ENCODE measurements at places on chromosomes 13 and 19.
A peak's percentile ranks its signal among the peaks of the same experiment; 100 is the strongest.

DNA sequence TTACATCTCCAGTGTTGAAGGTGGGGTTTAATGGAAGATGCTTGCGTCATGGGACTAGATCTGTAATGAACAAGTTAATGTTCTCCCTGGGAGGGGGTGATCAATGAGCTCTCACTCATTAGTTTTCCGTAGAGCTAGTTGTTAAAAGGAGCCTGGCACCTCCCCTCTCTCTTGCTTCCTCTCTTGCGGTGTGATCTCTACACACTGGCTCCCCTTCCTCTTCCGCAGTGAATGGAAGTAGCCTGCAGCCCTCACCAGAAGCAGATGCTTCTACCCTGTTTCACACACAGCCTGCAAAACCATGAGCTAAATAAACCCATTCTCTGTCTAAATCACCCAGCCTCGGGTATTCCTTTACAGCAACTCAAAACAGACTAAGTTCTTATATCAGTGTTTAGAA is 318.8 kb downstream of the SLITRK1 start:
- no peak for DNase-seq

GRCh38 chr13:38045278-38046048 is 175.9 kb upstream of the TRPC4 start:
- peak; percentile 69 for DNase-seq

DNA sequence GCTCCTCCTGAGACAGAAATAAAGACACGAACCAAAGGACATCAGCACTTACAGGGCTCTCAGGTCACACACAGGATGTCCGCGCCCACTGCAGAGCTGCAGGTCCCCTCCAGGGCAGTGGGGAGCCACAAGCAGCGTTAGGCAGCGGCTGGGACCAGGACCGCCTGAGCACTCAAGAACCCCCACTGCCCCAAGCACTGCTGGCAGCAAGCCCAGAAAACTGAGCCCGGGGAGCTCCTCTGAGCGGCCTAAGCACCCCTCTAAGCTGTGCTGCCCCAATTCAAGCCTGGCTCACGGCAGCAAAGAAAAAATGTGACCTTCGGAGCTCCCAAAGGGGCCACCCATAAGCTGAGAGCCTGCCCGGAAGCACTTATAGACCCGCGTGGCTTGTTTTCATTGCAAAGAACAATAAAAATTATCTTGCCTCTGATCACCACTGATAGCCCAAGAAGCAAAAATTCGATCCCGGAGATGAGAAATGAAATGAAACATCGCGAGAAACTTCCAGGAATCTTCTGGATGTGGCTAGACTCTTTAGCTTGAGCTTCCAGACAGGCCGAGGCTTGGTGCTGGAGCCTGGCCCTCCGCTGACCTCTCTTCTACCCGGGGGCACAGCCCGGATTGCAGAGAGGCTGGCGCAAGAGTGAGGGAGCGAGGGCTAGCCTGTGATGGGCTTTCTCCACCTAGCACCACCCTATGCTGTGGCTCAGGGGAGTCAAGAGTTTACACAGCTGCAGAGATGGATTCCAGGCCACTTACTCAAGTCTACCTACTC is 6.3 kb downstream of the DPP9 start:
- DNase-seq: no peak

- no peak for DNase-seq
Measured at GRCh38 chr19:44280916-44281315, 21.2 kb downstream of the ZNF233 start.

DNA sequence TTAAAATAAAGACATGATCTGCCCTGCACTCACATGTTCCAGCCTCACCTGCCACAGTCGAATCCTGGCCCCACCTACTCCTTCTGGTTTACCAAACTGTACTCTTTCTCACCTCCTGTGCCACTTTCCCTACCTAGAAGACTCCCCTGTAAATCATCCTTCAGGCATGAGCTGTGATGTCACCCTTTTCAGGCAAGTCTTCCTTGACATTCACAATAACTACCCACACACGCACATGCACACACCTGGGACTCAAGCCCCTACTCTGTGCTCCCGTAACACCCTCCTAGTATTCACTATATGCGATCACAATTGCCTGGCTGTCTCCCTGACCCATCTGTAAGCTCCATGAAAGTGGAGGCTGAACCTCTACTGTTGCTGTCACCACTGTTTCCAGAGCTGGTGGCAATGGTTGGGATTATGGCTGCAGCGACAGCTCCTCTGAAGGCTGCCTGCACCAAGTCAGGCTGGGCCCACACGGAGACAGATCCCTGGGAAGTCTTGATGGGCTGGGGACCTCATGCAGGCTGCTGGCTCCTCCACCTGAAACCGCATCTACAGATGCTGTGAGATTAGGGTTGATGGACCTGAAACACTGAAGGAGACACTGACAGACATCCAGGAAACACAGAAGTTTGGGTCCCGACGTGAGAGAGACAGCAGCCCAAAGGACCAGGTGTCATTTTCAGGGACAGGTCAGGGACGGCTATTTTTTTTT is 611.1 kb downstream of the UQCRFS1 start:
- peak; percentile 15 for DNase-seq

GRCh38 chr19:3062165-3063105 is at the start of gene TLE5:
TLE5 (minus strand) TSS chr19:3062495; CDS start chr19:3062200, 295 bp downstream.
- peak; percentile 75 for DNase-seq

DNA sequence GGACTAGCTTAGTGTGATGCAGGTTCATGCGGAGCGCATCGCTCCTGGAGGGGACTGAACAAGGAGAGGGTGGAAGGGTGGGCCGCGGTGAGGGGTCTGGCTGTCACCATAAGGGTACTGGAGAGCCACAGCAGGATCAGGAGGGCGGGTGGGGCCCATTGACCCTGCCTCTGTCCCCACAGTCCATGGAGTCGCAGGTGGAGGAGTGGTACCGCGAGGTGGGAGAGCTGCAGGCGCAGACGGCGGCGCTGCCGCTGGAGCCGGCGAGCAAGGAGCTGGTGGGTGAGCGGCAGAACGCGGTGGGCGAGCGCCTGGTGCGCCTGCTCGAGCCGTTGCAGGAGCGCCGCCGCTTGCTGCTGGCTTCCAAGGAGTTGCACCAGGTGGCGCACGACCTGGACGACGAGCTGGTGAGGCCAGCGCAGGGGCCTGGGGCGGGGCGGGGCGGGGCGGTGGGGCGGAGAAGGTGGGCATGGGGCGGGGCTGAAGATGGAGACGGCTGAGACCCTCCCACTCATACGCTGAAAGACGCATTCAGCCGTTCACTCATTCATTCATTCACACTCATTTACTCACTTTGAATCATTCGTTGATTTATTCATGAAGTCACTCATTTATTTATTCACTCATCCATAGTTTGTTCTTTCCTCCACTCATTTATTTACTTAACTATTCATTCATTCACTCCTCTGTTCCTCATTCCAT is 27.5 kb upstream of the SHKBP1 start:
- peak; percentile 98 for DNase-seq

GRCh38 chr19:45822716-45823115 is 7.6 kb upstream of the RSPH6A start:
- DNase-seq: no peak

GRCh38 chr13:94315188-94315587 is 164.3 kb downstream of the DCT start:
- DNase-seq: no peak

GRCh38 chr19:7210359-7210758 is 83.9 kb downstream of the INSR start:
- no peak for DNase-seq

- DNase-seq: no peak
Measured at GRCh38 chr13:93146584-93147297, 79.9 kb upstream of the GPC6 start.

- no peak for DNase-seq
Measured at GRCh38 chr13:110662777-110663443, 43.0 kb downstream of the CARS2 start.

GRCh38 chr13:48909056-48909389 is 66.7 kb upstream of the FNDC3A start:
- DNase-seq: no peak

GRCh38 chr13:95258619-95259194 is 42.5 kb downstream of the ABCC4 start:
- no peak for DNase-seq

- no peak for DNase-seq
Measured at GRCh38 chr19:10892256-10892655, 20.9 kb downstream of the CARM1 start.

- DNase-seq: peak; percentile 54
Measured at GRCh38 chr13:112783978-112784371, 94.1 kb downstream of the ATP11A start.

GRCh38 chr19:5994405-5995165 is 16.6 kb upstream of the RANBP3 start:
- DNase-seq: no peak

GRCh38 chr13:95484052-95484451 is 68.5 kb upstream of the CLDN10 start:
- no peak for DNase-seq

DNA sequence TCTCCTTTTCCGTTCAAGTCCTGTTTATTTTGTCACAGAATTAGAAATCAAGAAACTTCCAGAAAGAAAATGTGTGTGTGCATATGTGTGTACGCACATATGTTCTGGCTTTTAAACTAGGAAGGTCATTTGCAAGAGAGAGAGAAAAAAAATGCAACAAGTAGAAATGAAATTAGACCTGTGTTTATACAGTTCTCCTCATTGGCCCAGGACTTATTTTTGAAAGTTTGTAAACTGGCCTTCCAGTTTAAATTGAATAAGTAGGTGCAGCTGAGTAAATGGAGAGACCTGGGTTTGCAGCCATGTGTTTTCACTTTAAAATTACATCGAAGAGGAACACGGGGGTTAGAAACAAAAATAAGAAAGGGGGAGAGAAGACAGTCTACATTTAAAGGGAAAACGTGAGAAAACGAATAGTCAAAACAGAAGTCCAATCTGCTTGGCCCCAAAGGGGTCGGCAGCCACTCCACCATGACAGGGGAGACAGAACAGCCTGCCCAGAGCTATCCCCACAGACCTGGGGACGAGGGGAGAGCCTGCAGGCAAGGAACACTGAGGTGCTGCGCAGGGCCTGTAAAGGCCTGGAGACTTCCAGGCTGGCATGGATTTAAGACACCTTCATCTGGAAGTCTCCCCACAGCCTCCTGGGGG is 216.8 kb upstream of the MAB21L1 start:
- peak; percentile 31 for DNase-seq

DNA sequence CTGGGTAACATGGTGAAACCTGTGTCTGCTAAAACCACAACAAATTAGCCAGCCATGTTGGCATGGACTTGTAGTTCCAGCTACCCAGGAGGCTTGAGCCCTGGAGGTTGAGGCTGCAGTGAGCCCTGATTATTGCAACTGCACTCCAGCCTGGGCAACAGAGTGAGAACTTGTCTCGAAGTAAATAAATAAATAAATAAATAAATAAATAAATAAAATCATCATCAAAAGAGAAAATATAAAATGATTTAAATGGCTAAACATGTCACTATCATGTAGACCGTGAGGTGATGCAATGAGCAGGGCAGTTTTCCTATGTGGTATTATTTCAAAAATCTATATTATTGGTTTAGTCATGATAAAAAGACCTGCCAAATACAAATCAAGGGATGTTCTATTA is 2074.3 kb downstream of the PCDH9 start:
- no peak for DNase-seq

DNA sequence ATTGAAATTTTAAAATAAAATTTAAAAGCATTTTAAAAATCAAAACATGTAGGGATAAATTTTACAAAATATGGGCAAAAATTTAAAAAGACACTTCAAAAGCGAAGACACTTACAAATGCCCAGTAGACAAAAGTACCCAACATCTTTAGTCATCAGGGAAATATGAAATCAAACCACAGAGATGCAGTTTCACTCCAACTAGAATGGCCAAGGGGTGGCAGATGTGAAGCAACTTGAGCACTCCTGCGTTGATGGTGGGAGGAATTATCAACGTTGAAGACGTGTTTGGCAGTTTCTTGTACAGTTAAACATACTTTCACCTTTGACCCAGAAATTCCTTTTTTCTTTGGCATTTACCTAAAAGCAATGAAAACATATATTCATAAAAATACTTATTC is 518.0 kb upstream of the SGCG start:
- DNase-seq: no peak

GRCh38 chr13:21999666-22000065 is 328.8 kb downstream of the FGF9 start:
- no peak for DNase-seq

DNA sequence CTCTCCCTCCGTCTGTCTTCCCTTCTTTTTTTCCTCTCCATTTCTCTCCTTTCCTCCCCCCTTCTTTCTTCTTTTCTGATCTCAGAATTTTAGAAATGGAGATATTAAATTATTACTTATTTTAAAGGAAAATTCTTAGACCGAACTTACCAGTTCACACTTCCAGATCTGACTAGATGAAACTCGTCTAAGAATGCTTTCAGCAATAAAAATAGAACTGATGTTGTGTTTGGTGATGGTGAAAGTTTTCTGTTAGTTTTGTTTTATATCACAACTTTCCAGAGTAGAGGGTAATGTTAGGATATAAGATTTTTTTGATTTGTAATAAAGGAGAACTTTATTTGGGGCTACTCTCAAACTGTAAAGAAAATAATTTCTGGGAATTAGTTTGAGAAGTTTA is 29.9 kb downstream of the UCHL3 start:
- no peak for DNase-seq

- no peak for DNase-seq
Measured at GRCh38 chr13:50291611-50292010, 276.4 kb downstream of the KCNRG start.
